ENCODE measurements at places on chromosomes 16 and 17.

GRCh38 chr17:31875081-31875480, 16.0 kb upstream of the COPRS start:
- DNase-seq: no peak

- DNase-seq: no peak
Measured at GRCh38 chr16:87125206-87126155, 191.7 kb downstream of the C16orf95 start.

DNA sequence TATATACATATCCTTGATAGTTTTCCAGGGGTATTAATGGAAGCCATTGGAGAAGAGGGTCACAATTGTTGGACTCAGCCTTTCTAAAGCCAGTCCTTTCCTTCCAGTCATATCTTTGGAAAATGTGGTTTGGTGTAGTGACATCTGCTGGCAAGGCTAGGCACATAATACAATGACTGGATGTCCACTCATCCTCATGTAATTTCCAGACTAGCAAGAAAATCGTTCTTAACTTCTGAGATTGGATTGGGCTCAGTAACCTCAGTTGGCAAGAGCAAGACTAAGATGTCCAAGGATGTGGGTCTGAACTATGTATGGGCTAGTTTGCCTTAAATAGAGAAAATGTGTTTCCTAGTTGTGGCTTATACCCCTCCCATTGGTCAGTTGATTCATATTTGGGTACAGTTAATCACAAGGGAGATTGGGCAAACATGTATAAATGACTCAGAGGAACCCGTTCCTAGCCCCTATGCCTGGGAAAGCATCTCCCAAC, 8.7 kb upstream of the KAT7 start:
- no peak for DNase-seq

DNA sequence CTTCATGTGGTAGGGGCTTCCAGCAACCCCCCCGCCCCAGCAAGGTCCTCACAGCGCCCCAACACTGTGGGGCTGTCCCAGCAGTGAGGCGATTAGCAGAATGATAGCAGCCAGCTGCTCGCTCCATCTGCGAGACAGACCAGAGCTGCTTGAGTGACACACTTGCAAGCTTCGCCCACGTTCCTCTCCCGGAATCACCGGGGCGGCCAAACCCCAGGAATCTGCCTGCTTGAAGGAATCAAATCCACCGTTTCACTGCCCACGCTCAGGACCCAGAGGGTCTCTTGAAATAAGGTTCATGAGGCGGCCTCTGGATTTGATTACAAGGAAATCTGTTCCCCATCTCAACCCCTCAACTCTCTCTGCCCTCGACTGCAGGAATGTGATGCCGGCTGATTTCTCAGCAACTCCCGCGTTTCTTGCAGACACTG, 356.0 kb downstream of the C16orf95 start:
- no peak for DNase-seq

DNA sequence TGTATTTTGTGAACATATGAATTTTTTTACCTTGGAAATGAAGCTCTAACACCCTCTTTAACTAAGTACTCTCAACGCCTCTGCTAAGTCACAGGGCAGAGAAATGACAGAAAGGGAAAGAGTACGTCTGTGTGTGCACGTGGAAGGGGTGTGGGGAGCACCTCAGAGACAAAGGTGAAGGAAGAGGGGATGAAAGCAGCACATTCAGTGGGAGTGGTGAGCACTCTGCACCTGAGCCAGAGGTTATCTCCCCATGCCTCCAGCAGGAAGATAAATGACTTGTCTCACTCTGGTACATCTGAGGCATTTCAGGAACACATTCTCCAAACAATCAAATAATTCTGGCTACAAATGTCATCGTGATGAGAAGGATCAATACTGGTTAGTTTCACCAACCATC, 15.0 kb downstream of the GNA13 start:
- no peak for DNase-seq

DNA sequence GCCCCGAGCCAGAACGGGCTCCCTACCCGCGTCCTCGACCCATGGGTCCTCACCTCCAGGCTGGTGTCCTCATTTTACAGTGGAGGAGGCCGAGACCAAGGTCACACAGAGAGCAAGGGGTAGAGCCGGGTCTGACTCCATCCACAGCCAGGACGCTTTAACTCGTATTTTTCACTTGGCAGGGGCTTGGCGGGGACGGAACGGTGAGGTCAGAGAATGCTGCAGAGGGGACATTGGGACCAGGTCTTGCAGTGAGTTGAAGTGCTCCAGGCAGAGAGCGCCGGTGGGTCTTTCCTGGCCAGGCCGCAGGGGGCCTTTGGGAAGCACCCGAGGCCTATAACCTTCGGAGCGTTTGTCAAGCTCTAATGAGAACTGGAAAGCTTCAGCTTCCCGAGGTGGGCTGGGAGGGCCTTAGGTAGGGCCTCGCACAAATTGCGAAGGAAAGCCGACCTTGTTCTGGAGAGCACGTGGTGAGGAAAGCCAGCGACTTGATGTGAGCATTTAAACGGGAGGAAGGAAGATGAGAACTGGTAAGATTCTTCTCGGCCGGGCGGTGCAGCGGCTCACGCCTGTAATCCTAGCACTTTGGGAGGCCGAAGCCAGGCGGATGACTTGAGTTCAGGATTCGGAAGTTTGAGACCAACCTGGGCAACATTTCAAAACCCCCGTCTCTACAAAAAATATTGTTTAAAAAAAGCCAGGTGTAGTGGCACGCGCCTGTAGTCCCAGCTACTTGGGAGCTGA, 908 bp upstream of the CLUH start:
- no peak for DNase-seq

GRCh38 chr16:57614944-57615343, 13.5 kb upstream of the ADGRG1 start:
- no peak for DNase-seq

DNA sequence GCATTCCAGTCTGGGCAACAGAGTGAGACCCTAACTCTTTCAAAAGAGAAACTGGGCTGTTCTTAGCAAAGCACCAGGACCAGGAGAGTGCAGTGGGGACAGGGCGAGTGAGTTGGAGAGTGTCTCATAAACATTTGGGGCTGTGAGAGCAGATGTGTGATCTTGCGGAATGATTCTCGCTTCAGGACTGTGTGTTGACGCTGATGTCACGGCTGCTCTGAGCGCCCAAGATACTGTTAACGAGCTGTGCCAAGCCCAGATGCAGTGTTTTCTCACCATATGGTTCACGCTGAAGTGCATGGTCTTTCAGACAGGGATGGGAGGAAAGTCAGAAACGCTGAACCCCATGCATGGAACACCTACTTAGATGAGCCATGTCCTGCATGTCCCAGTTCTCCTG, 438.2 kb downstream of the HS3ST4 start:
- no peak for DNase-seq

GRCh38 chr17:31544186-31544585, 152.7 kb downstream of the RAB11FIP4 start:
- DNase-seq: no peak
